ELR (cell line): ENCODE measurements at places on chromosomes 3 and 15.

DNA sequence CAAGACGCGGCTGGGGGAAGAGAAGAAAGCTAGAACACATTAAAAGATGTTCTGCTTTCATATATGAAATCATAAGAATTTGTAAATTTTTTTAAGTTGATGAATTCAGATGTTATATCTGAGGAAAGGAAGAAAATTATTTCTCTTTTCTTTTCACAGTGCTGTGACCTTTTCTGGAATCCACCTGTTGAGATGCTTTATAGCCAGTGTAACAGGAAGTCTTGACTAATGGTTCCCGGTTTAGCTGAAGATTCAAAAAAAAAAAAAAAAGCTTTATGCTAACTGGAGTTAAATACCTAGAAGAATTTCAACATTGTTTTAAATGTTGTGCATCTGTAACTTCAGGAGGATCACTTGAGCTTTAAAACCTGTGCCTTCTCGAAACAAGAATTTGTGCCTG lies 9.9 kb downstream of the GTPBP8 start:
- peak; percentile 4 for DNase-seq

- DNase-seq, result no peak
These were observed 24.1 kb downstream of the TRAK1 start for GRCh38 chr3:42115215-42115614.

DNA sequence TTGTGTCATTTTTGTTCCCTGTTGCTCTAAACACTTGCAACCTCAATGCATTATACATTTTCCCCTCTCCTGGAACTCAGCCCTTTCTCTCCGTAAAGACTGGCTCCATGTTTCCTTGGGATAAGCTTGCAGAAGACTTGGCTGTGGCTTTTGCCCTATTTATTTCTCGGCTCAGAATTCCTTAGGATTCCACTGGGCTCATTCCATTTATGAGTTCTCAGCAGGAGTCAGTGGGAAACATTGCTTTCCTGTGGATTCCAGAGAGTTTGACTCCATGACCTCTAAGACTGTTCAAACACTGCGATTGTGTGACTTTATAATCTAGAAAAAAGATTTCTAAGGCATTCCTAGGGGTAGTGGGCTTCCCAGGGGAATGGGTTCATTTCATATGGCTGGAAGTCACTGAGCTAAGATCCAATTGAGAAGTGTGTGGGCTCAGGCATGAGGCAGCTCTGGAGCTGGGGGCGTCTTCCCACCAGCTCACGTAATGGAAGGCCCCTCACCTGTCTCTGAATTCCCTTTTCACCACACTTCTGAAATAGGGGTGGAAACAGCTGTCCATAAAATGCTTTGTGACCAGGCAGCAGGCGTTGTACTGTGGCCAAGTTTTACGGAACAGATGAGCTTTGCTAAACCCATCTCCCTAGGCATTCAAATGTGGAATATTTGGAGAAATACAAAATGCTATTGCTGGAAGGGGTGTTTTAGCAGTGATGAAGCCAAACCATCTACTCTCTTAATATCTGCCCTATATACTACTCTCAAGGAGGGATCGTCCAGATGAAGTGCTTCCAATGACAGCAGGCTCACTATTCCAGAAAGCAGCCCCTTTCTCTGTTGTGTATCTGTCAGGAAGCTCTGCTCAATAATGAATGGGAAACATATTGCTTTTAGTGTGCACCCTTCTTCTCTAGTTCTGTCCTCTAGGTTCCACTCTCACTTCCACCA lies 91.8 kb upstream of the BCL6 start:
- no peak for DNase-seq

DNA sequence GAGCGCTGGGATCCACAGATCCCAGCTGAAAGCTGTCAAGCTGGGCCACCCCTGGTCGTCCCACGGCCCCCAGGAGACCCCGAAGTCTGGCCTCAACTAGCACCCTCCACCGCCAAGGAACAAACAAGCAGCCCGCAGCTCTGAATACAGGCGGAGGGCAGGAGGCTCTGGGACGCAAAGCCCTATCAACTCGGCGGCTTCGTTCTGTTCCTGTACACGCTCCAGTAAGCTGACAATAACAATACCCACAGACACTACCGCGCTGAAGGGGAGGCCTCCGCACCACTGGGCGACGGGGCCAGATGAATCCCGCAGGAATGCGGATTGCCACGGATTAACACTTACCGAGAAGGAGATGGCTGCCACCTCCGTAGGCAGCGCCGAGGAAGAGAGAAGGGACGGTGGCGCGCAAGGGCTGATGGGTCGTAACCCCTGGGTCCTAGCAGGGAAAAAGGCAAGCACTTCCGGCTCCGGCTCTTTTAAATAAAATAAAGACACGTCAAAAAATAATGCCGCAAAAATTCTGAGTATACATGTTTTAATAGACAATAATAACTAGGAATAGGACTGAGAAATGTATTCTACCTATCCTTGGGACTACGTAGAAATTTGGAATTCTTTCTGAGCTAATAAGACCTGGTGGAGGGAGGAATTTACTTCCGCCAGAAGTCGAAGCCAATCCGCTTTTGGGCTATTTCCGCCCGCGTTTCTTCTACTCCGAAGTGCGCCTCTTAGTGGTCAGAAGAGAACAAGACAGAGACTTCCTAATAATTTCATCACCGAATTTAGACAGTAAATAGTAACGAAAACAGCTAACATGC lies at the start of gene RPL32:
Gene RPL32 (minus strand): TSS at position 417 of the 821 bp plus-strand sequence. CDS start 1,328 bp downstream, outside the sequence.
- peak; percentile 96 for DNase-seq

DNA sequence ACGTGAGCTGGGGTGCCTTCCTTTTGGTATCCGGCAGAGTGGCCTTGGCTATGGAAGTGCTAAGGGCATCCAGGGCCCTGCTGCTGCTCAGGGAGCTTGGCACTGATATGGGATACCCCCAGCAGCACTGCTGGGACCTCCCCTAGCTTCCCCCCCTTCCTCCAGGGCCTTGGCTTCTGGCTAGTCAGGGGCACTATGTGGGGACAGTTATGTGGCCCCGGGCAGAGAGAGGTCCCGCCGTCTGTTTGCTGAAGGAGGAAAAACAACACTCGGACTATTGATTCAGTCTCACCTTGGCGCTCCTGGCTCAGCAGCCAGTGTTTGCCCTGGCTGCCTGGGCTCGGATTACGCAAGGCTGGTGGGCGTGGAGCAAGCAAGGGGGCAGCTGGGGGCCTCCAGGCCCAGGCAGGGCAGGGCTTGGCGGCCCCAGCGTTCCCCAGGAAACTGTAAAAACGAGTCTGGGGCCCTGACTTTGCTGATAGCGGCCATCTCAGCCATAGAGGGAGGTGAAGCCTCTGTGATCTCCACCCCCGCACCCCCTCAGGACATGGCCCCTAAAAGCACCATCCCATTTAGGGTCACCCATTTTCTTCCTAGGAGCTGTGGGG lies 5.7 kb downstream of the FURIN start:
- DNase-seq, result no peak

DNA sequence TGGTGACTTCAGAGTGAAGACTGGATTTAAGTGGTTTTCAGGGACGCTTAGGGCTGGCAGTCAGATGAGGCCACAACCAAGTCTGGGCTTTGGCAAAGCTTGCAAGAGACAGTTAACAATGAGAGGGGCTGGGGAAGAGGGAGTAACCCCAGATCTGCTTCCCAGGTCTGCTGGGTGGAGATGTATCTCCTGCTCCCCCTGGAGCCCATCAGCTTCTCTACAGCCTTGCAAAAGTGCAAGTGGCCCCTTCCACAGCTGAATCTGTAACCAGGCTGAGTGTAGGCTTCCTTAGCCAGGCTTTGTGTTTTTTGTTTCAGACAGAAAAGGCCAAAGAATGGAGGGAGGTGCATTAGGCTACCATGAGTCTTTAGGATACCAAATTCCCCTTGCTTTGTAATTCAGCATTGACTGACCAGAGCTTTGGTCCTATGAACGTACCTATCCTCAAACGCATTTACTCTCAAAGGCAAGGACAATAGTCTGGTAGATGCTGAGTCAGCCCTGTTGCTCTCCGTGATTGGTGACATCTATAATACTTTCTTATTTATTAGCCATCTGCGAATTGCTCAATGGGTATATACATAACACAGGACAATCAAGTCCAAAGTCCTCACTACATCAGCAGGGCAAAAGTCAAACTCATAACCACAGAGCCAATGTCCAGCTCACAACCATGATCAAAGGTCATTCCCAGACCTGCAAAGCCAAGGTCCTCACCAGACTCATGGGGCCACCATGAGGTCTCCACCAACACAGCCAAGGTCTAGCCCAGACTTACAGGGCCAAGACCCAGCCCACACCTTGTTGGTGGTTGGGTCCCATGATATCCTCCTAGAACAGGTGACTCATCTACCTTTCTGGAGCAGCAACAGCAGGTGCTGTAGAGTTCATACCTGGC lies 17.1 kb downstream of the CCDC13 start:
- peak; percentile 49 for DNase-seq

- no peak for DNase-seq
These were observed 8.0 kb downstream of the AMIGO3 start for GRCh38 chr3:49711489-49711888.

DNA sequence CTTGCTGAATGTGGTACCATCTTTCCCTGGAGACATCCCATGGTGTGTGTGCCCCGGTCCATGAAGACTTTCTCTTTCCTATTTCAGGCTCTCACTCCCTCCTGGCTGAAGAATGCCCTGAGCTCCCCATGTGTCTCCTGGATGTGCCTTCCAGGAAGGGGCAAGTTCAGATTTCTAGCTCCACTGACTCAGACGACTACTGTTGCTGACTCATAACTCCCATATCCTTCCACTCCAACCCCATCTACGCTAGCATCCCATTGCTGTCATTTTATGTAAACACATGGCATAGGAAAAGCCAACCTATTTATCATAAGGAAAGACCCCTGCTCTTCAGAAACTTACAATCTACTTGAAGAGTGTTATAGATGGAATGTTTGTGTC lies 95.0 kb downstream of the ADCY5 start:
- peak; percentile 73 for DNase-seq

- DNase-seq, result no peak
These were observed 18.8 kb downstream of the PPP1R2 start for GRCh38 chr3:195524171-195524896.

- no peak for DNase-seq
These were observed 21.0 kb upstream of the CLDN18 start for GRCh38 chr3:137988982-137989381.

DNA sequence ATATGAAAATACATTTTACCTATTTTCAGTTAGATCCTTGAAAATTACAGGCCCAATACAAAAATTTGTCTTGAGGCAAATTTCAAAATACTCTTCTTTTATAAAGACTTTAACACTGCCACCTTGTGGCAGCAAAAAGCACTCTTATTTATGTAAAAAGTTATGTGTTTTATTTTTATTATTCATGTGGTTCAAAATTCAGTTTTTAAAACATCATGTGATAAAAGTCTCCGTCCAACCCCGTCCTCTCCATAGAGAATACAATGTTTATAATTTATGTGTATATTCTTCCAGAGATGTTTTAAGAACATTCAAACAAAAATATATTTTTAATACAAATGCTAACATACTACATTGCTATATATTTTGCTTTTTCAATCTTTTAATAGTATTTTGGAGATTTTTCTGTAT lies 36.9 kb upstream of the TRIM59 start:
- DNase-seq, result peak; percentile 77
